ENCODE measurements at places on chromosomes 5 and 9. TPM values are rescaled to one million over a fixed set of nuclear protein-coding genes. Genes with fewer than 3 reads are reported as not detected.

GRCh38 chr9:135512904-135513303 is 8.3 kb upstream of the LCN1 start:
- no peaks in the 10 kb centered on the region for H3K27me3 ChIP-seq
- H3K4me1 ChIP-seq = peaks cover 13% of the 10 kb centered on the region
- no peaks in the 10 kb centered on the region for H3K36me3 ChIP-seq

- H3K27me3 ChIP-seq = no peaks in the 10 kb centered on the region
- peak; percentile 80 for DNase-seq
- peaks cover 19% of the 10 kb centered on the region for H3K4me1 ChIP-seq
- H3K36me3 ChIP-seq = no peaks in the 10 kb centered on the region
- H3K27ac ChIP-seq = peak overlapping the region; percentile 20
- no peak overlapping the region for H3K4me3 ChIP-seq
These were observed 186.3 kb downstream of the KDM4C start for GRCh38 chr9:6944093-6944551.

GRCh38 chr9:135100725-135101410 is 13.4 kb downstream of the OLFM1 start:
- H3K27ac ChIP-seq = no peak overlapping the region
- H3K36me3 ChIP-seq = no peaks in the 10 kb centered on the region
- DNase-seq = no peak

GRCh38 chr5:128174951-128175350 is 91.4 kb downstream of the SLC12A2 start:
- H3K4me3 ChIP-seq = no peak overlapping the region
- H3K4me1 ChIP-seq = no peaks in the 10 kb centered on the region
- no peaks in the 10 kb centered on the region for H3K36me3 ChIP-seq

DNA sequence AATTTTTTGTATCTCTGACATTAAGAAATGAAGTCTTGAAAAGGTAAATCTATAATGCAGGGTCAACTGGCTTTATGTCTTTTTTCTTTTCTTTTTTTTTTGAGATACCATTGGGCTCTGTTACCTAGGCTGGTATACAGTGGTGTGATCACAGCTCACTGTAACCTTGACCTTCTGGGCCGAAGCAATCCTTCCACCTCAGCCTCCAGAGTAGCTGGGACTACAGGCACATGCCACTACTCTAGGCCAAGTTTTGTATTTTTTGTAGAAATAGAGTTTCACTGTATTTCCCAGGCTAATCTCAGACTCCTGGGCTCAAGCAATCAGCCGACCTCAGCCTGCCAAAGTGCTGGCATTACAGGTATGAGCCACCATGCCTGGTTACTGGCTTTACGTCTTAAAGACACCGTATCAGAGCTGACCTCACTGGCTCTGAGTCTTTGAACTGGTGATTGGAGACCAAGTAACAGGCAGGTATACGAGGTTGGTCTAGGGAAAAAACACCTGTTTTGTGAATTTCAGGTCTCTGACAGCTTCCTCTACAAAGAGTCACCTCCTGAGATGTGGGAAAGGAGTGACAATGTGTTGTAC is 70.4 kb upstream of the GPBP1 start:
- H3K4me3 ChIP-seq = no peak overlapping the region
- no peak overlapping the region for H3K27ac ChIP-seq
- no peaks in the 10 kb centered on the region for H3K27me3 ChIP-seq

GRCh38 chr5:142512043-142513042 is 173.5 kb downstream of the FGF1 start:
- H3K36me3 ChIP-seq = no peaks in the 10 kb centered on the region
- no peak overlapping the region for H3K4me3 ChIP-seq
- no peak overlapping the region for H3K27ac ChIP-seq
- DNase-seq = no peak

The SPATA31A6 gene
- polyA plus RNA-seq = not detected

DNA sequence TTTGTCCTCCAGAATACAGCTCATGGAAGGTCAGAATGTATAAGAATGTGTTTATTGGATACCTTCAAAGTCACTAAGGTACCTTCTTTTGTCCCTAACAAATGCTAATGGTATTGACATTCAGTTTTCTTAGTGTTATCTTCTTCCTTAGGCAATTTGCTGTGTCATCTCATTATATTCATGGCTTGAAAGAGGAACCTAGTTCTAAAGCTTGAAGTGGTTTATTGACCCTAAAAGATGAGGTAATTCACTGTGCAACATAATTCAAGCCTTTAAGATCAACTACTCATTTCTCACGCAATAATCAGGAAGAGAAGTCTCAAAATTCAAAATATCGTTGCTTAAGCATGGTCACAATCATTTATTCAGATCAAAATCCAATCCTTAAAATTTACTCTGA is 342.7 kb upstream of the RIOK2 start:
- peaks cover 7% of the 10 kb centered on the region for H3K4me1 ChIP-seq
- no peak overlapping the region for H3K27ac ChIP-seq
- no peak for DNase-seq
- H3K27me3 ChIP-seq = no peaks in the 10 kb centered on the region
- no peaks in the 10 kb centered on the region for H3K36me3 ChIP-seq

DNA sequence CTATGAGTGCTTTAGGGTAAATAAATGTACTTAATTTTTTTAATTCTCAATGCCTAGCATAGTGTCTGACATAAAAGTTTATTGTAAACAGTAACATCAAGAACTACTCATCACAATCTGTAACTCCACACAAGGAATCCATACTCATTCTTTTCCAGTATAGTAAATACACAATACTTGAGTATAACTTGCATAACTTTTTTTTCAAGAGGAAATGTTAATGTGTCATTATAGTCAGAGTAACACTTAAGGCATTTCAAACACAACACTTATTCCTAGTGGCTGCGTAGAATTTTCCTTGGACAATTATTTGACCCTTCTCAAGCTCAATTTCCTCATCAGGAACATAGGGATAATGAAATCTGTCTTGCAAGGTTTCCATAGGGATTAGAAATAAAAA is 584.3 kb downstream of the CAAP1 start:
- H3K4me3 ChIP-seq = no peak overlapping the region
- no peaks in the 10 kb centered on the region for H3K36me3 ChIP-seq
- H3K4me1 ChIP-seq = peaks cover 22% of the 10 kb centered on the region
- H3K27ac ChIP-seq = peak overlapping the region; percentile 48

- H3K27me3 ChIP-seq = no peaks in the 10 kb centered on the region
- peaks cover 4% of the 10 kb centered on the region for H3K36me3 ChIP-seq
- H3K27ac ChIP-seq = no peak overlapping the region
These were observed 3.1 kb upstream of the CATSPER3 start for GRCh38 chr5:134964359-134965270.

- H3K36me3 ChIP-seq = no peaks in the 10 kb centered on the region
- no peaks in the 10 kb centered on the region for H3K4me1 ChIP-seq
- H3K27me3 ChIP-seq = peaks cover 5% of the 10 kb centered on the region
- no peak overlapping the region for H3K4me3 ChIP-seq
These were observed 6.1 kb downstream of the SUSD3 start for GRCh38 chr9:93064392-93065134.

The TUSC1 gene
- 9.5 TPM for polyA plus RNA-seq

The SOHLH1 gene
- polyA plus RNA-seq = not detected

- no peak for DNase-seq
- H3K27me3 ChIP-seq = peaks cover 2% of the 10 kb centered on the region
- H3K4me3 ChIP-seq = no peak overlapping the region
- H3K27ac ChIP-seq = no peak overlapping the region
- no peaks in the 10 kb centered on the region for H3K4me1 ChIP-seq
- no peaks in the 10 kb centered on the region for H3K36me3 ChIP-seq
These were observed 191.4 kb downstream of the TMEM167A start for GRCh38 chr5:82885627-82886389.

DNA sequence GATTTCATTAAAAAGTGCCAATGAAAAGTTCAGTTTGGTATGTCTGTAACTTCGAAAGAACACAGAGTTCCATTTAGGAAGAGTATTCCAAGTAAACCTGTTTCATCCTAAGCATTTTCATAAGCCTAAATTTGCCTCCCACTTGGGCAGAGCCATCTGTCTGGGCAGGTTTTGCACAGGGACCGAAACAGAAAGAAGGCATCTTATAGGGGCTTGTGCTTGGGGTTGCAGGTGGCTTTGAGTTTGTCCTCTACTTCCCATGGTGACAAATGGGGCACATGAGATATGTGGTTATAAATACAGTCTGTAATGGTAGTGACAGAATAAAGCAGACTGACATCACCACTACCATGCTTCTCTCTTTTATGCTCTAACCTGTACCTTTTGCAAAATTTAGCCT is 63.7 kb downstream of the MCTP1 start:
- no peak overlapping the region for H3K4me3 ChIP-seq
- no peak for DNase-seq
- H3K27me3 ChIP-seq = no peaks in the 10 kb centered on the region
- H3K36me3 ChIP-seq = no peaks in the 10 kb centered on the region

The CCDC152 gene
- polyA plus RNA-seq = 0.48 TPM

DNA sequence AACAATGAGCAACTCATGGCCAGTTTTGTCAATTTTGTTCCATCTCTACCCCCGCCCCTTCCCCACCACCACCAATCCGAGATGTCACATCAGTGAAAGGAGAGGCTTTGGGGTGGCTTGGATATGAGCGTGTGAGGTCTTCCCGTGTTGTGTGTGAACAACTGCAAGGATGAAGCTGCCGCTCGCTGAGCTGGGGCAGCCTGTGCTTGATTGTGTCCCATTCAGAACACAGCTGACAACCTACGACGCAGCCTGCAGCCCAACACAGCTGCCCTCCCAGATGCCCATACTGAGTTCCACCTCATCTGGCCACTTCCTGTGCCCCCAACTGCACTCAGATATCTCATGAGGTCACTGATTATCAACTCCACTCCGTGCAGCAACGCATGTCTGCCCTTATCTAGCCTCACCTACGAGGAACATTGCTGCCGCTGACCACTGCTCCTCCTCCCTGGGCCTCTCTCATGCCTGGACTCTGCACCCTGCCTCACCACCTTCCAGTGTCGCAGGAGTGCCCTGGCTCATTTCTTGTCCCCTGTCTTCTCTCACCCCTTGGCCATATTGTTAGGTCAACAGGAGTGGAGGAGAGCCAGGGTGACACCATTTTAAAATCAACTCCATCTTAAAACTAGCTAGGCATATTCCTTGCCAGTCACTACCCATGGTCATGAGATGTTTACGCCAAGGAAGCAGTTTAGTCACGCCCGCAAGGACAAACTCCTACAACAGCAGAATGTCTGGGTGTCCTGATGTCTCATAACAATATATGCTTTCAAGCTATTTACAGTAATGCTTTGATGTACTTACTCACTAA is 7.3 kb upstream of the IL4 start:
- H3K27ac ChIP-seq = no peak overlapping the region
- no peaks in the 10 kb centered on the region for H3K4me1 ChIP-seq
- H3K36me3 ChIP-seq = no peaks in the 10 kb centered on the region
- no peak overlapping the region for H3K4me3 ChIP-seq

The LCP2 gene
- not detected for polyA plus RNA-seq

GRCh38 chr5:1749346-1750124 is 50.1 kb downstream of the MRPL36 start:
- H3K4me3 ChIP-seq = no peak overlapping the region
- DNase-seq = no peak
- H3K36me3 ChIP-seq = no peaks in the 10 kb centered on the region
- H3K27ac ChIP-seq = no peak overlapping the region

DNA sequence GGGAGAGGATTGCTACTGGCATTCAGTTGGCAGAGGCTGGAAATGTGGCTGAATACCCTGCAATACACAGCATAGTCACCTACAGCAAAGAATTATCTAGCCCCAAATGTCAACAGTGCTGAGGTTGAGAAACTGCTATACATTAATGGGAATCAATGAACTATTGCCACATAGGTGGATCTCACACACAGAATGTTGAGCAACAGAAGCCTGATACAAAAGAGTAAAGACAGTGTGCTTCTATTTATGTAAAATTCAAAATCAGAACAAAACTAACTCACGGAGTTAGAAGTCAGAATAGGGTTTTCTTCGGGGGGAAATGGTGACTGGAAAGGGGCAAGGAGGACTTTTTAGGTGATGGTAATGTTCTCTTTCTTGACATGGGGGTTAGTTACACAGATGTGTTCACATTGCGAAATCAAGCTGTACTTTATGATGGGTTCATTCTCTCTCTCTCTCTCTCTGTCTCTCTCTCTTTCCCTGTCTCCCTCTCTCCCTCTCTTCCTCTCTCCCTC is 45.7 kb upstream of the PANK3 start:
- no peak for DNase-seq
- H3K4me3 ChIP-seq = no peak overlapping the region

- no peak overlapping the region for H3K4me3 ChIP-seq
- H3K27ac ChIP-seq = no peak overlapping the region
- no peaks in the 10 kb centered on the region for H3K4me1 ChIP-seq
- H3K27me3 ChIP-seq = no peaks in the 10 kb centered on the region
- no peaks in the 10 kb centered on the region for H3K36me3 ChIP-seq
These were observed 153.1 kb downstream of the SNCAIP start for GRCh38 chr5:122465031-122465577.

The GFPT2 gene
- polyA plus RNA-seq = 3.2 TPM

DNA sequence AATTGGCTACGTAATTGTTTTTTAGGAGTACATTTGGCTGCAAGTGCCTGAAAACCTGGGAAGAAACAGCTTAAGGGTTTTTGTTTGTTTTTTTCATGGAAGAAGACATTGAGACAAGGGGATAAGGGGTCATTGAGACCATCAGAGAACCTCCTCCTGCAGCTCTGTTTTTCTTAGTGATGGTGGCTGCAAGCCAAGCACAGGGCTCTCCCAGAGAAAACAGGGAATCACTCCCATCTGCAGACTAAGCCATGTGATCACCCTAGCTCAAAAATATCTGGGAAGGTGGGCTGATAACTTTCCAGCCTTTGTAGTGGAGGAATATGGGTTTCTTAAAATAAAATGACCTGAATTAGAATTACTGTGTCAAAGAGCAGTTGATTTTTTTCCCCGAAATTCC is 25.1 kb downstream of the PALM2AKAP2 start:
- H3K27ac ChIP-seq = no peak overlapping the region
- no peaks in the 10 kb centered on the region for H3K4me1 ChIP-seq
- no peak for DNase-seq
- no peak overlapping the region for H3K4me3 ChIP-seq
- H3K27me3 ChIP-seq = peaks cover 27% of the 10 kb centered on the region
- no peaks in the 10 kb centered on the region for H3K36me3 ChIP-seq

- H3K36me3 ChIP-seq = no peaks in the 10 kb centered on the region
- no peak overlapping the region for H3K4me3 ChIP-seq
- no peaks in the 10 kb centered on the region for H3K27me3 ChIP-seq
- DNase-seq = no peak
- no peak overlapping the region for H3K27ac ChIP-seq
These were observed 11.7 kb downstream of the SPIN1 start for GRCh38 chr9:88399966-88400365.

DNA sequence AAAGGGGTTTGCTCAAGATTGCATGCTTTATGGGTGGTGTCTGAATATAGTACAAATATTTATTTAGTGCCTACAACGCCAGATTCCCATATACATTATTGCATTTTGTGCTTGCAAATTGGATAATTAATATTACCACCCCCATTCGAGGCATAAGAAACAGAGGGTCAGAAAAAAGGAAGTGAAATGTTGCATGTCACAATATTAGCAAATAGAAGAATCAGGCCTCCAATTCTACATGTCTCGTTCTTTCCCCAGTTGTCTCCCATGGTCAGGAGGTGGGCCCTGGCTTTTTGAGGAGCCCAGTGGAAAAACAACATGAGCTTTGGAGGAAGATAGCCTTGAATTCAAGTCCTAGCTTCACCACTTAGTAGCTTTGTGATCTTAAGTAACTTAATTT is 98.1 kb upstream of the CCDC112 start:
- no peak overlapping the region for H3K27ac ChIP-seq
- H3K27me3 ChIP-seq = no peaks in the 10 kb centered on the region
- H3K4me1 ChIP-seq = no peaks in the 10 kb centered on the region
